Stimulated activated CD4-positive, alpha-beta T cell treated with anti-CD3 and anti-CD28 coated beads, Interleukin-4, amount 100 ng/mL, for 4 hours (primary cell): ENCODE measurements at places on chromosomes 13 and 19.

GRCh38 chr13:22700246-22700887, 480.4 kb upstream of the SGCG start:
- DNase-seq, result no peak

DNA sequence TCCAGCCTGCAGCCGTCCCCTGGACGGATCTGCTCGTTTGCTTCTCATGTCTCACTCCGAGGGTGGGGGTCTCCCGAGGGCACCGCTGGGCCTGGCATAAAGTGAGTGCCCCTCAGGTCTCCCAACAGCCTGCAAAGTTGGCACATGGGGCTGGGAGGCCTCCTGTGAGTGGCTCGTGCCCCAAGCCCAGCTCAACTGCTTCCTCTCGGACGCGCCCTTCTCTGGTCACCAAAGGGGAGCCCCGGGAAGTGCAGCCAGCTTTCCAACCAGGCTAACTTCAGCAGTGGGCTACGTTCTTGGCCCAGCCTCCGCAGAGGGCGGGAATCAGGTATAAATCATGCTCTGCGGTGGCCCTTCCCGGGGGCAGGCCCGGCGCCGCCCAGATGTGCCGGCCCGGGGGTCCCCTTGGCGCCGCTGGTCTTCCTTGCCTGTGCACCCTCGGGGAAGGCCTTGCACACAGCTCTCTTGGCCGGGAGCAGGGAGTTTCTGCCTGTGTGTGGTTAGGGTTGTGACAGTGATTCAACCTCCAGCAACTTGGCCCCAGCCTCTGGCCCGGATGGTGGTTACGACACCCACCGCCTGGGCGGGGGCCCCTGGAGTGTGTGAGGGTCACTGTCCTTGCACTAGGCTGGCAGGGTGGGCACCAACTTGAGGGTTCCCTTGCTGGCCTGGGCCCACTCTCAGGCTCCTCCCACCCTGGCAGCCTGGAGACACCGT, 20.7 kb downstream of the CEBPG start:
- DNase-seq, result no peak

DNA sequence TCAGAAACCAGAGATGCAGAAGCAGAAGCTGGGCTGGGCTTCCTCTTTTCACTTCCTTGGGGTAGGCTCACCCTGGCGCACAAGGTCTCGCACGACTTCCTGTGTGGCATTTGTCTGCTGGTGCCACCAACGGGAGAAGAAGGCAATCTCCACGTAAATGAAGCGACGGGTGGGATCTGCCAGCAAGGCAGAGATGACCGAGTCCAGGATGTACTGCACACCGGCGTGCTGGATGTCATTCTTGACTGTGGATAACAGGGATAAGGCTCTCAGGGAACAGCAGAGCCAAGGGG, 1.3 kb downstream of the MAN2B1 start:
- peak; percentile 45 for DNase-seq

- DNase-seq, result no peak
Measured at GRCh38 chr13:25065974-25066770, 29.8 kb upstream of the PABPC3 start.

DNA sequence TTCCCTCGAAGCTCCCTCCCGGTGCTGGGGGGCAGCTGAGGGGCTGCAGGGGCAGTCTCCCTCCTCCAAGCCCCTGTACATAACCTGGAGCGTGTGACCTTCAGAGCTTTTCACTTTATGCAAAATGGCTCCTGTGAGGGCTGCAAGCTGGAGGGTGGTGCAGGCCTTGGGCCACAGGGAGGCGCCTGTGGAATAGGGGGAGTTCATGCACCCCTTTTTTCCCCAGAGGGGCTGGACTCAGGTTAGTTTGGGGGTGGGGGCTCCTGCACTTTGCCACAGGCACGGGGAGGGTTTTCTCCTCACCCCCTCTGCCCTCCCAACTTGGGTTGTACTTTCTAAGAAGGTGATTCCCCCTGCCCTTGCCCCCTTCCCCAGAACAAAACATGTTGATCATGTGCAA, 6.6 kb upstream of the PRR19 start:
- no peak for DNase-seq

- DNase-seq, result no peak
Measured at GRCh38 chr13:108322206-108322824, 52.8 kb downstream of the TNFSF13B start.

DNA sequence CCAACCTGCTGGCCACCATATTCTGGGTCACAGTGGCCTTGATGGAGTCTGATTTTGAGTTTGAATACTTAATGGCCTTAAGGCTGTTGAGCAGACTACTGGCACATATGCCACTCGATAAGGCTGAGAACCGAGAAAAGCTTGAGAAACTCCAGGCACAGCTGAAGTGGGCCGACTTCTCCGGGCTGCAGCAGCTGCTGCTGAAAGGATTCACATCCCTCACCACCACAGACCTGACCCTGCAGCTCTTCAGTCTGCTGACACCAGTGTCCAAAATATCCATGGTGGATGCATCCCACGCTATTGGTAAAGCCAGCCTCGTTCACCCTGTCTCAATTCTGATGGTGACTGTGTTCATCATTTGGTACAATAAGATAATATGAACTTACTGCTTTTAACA, 77.5 kb downstream of the ZAR1L start:
- no peak for DNase-seq

DNA sequence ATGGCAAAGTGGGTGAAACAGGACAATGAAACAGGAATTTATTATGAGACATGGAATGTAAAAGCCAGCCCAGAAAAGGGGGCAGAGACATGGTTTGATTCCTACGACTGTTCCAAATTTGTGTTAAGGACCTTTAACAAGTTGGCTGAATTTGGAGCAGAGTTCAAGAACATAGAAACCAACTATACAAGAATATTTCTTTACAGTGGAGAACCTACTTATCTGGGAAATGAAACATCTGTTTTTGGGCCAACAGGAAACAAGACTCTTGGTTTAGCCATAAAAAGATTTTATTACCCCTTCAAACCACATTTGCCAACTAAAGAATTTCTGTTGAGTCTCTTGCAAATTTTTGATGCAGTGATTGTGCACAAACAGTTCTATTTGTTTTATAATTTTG, 8.6 kb downstream of the CLN5 start:
- no peak for DNase-seq

GRCh38 chr19:29936409-29936808, 5.6 kb upstream of the URI1 start:
- DNase-seq, result no peak

GRCh38 chr19:11194656-11195558, 2.4 kb downstream of the KANK2 start:
- no peak for DNase-seq

- DNase-seq, result no peak
Measured at GRCh38 chr13:36438594-36439483, 6.5 kb downstream of the CCNA1 start.

GRCh38 chr13:35389535-35389934, 87.0 kb downstream of the MAB21L1 start:
- DNase-seq, result no peak

DNA sequence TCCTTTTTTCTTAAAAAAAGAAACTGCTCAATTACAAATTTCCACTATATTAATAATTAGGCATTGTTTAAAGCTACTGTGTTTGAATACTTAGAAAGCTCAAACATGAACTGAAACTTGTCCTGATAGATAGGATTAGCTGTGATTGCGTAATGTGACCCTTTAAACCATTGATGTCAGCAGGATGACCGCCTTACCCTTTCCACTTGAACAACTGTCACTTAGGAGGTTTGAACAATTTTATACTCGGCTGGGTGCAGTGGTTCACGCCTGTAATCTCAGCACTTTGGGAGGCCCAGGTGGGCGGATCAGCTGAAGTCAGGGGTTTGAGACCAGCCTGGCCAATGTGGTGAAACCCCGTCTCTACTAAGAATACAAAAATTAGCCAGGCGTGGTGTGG, 2.9 kb downstream of the LAMP1 start:
- no peak for DNase-seq

- DNase-seq, result no peak
Measured at GRCh38 chr19:17332677-17333581, 1.7 kb downstream of the ANO8 start.

- DNase-seq, result no peak
Measured at GRCh38 chr13:97875218-97875617, 78.3 kb upstream of the IPO5 start.

GRCh38 chr19:17848595-17849292, 962 bp upstream of the JAK3 start:
- no peak for DNase-seq

DNA sequence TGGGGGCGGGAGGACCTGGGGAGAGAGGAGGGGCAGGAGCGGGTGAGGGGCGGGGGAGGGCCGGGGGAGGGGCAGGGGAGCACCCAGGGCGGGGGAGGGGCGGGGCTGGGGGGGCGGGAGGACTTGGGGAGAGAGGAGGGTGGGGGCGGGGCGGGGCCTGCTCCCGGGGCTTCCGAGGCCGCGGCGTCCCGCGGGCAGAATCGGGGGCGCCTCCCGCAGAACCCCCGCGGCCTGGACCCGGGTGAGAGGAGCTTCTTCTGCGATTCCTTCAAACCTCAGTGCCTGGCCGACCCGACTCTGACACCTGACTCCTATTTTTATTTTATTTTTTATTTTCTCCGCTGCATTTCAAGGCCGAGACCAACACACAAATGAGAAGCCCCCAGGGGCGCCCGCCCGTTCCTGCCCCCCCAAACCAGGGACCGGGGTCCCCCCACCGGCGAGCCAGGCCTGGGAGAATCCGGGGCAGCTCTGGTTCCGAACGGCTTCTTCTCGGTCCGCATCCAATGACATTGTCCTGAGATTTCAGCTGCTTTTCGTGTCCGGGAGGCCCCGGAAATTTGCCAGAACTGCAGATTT, 470 bp upstream of the GRTP1 start:
- DNase-seq, result no peak

GRCh38 chr19:13050274-13050673, 52.4 kb downstream of the LYL1 start:
- no peak for DNase-seq

DNA sequence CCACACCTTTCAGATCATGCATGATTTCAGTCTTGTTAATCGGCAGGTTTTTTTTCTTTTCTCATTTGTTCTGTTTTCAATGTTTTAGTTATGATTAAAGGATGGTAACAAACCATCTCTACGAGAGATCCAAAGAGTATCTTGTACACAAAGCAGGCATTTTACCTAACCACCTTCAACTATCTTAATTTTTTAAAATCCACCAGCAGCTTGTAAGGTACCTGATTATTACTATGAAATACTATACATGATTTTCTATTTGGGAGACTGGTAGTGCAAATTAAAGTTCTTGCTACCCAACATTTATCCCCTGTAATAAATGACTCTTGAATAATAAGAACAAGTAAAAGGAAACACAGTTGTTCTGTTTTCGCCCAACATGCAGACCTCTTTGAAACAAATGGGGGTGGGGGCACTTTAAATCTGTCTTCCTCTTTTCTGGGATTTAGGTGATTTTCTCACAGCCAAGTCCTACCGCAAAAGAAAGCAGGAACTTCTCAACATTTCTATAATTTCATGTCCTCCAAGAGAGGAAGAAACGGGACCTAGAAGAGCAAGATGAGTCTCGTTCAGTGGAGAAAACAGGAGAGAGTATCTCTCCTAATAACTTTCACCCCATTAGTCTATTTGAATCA, 3.6 kb downstream of the POU4F1 start:
- no peak for DNase-seq

- DNase-seq, result no peak
Measured at GRCh38 chr13:39760521-39760920, 105.1 kb downstream of the COG6 start.

GRCh38 chr13:112776971-112777370, 87.1 kb downstream of the ATP11A start:
- no peak for DNase-seq

DNA sequence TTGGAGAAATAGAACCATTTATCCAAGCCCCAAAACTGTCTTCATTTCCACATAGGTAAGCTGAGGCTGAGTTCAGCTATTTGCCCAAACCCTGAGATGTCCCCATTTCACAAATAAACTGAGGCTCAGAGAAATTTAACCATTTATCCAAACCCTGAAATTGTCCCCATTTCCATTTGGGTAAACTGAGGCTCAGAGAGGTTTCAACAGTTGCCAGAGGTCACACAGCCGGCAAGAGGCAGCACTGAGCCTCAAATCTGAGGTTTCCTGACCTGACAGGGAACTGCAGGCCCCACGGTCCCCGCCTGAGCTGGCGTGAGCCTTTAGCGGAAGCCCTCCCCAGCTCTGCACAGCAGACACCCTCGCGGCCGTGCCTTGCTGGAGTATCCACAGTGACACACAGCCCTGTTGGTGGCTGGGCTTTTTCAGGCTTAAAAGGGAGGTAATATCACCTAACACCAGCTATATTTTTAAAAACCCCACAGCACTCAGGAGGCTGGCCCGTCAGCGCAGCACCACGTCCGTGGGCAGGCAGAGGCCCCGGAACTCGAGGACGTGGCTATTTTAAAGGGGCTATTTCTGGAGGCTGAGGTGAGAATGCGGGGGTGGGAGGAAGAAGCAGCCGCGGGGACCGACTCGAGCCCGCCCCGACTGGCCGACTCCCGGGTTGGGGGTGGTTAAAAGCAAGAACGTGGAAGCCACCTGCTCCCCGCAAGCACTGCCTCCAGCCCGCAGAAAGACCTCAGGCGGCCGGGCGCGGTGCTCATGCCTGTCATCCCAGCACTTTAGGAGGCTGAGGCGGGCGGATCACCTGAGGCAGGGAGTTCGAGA, 18.5 kb downstream of the PTPRS start:
- DNase-seq, result no peak

GRCh38 chr19:42174188-42174587, 41.9 kb upstream of the POU2F2 start:
- no peak for DNase-seq

DNA sequence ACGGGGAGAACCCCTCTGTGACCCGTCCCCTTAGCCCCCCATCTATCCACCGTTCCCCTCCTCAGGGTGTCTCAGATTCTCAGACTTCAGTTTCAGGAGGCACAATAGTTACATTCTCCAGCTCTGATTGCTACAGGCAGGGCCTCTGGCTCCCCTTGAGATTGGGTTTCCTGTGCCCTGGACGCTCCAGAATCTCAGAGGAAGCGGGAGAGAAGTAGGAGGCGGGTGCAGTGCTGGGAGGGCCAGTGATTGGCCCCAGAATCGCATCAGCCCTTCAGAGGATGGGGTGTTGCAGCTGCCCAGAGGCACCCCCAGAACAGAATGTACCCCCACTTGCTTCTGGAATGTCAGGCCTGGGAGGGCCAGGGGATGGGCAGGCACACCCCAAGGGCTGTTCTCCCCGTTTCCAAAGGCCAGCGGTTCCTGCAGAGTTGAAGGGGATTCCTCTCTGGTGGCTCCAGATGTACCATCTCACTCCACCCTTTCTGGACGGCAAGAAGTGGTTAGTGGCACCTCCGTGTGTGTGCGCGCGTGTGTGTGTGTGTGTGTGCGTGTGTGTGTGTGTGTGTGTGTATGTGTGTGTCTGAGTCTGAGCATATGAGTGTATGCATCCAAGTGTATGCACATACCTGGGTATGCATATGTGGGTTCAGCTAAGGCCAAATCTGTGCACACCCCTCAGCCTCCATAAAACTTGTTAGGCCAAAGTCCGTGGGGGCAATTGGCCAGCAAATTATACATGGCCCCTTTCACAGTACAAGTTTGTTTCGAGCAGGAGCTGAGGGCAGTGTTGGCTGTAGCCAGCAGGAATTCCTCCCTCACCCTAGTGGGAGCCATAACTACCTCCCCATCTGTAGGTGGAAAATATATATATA, 35.5 kb downstream of the LYL1 start:
- no peak for DNase-seq
